ENCODE measurements at places on chromosomes 6 and 20.

- no peak for DNase-seq
Observed at GRCh38 chr6:89436226-89436625, 3.3 kb downstream of the ANKRD6 start.

- no peak for DNase-seq
Observed at GRCh38 chr6:85065831-85066230, 301.4 kb upstream of the TBX18 start.

- DNase-seq, result no peak
Observed at GRCh38 chr20:9942736-9943135, 92.1 kb upstream of the ANKEF1 start.

DNA sequence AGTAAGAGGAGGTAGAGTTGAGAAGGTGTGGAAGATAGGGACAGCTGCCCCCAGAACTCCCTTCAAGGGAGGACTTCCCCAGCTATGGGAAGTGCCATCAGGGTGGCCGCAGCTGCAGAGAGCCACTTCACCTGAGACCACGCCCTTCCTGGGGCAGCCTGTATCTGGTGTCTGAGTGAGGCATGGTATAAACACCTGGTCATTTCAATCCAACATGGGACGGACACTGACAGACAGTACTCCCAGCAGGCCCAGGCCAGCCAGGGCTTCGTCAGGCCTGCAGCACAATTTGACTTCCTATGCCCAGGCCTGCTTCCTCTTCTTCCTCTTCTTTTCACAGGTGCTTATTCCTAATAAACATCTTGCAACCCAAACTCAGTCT, 4.5 kb downstream of the SOX12 start:
- no peak for DNase-seq

GRCh38 chr6:129750360-129750759, 40.4 kb upstream of the ARHGAP18 start:
- no peak for DNase-seq

DNA sequence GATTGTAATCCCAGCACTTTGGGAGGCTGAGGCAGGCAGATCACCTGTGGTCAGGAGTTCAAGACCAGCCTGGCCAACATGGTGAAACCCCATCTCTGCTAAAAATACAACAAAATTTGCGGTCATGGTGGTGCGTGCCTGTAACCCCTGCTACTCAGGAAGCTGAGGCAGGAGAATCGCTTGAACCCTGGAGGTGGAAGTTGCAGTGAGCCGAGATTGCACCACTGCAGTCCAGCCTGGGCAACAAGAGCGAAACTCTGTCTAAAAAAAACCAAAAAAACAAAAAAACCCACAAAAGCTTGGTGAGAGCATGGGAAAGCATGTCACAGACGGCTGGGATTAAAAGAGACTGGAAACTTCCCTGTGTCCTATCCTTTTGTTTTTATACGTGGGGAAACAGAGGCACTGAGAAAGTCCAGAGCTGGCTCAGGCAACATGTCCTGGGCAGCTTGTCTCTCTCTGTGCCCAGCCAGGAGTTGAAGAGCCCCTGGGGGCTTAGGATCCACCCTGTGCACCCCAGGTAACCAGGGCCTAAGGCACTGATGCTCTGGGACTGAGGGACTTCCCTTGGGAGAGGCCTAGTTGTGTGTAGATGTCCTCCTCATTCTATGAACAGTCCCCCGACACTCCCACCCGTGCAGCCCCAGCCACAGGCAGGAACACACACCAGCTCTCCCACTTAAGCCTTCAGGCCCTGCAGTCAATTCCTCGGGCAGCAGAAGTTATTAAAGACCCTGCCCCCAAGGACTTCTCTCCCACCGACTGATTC, 16.0 kb downstream of the CD40 start:
- DNase-seq, result no peak

DNA sequence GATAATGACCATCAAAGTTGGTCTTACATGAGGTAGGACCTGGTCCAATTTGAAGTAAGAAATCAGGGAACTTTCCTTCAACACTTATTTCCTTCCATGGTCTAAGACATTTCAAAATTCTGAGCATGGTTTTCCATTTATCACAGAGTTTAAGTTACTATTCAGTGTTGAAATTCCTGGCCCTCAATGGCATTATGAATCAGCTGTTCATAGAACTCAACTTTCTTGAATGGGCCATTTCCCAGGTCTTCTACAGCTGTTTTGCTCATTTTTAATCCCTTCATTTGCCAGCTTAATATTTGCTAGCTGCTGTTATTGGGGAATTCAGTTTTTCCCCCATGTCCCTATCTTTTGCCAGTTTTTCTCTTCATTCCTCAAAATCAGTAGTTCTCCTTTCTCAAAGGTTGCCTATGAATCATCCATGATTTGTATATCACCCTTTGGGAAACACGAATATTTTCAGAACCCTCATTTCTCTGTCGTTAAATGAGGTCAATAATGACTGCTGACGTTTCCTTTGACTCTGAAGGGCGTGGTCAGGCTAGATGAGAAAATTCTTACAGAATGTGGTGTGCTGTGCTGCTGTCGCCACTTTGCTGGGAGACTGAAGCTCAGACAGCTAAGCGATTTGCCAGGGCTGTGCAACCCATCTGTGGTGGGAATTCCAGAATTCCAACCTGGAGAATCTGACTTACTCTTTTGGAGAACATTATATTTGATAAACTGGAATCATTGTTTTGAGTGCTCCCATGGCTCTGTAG, 216.5 kb upstream of the FLRT3 start:
- no peak for DNase-seq

DNA sequence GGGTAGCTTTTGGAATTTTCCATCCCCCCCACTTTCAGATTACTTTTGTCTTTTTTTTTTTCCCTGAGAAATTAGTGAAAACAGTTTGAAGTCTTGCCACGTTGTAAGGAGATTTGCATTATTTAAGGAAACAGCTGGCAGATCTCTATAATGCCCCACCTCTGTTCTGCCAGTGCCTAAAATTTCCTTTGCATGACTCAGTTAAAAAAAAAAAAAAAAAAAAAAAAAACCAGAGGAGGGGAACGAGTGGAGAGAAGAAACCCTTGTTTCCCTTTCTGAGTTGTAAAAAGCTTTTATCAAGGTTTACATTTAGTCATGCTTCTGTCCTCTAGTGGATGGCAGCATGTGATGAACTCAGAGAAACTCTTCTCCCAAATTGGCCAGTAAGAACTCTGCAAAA, 33.5 kb downstream of the CARMIL1 start:
- no peak for DNase-seq

GRCh38 chr20:33926425-33926824, 67.3 kb upstream of the RALY start:
- no peak for DNase-seq

DNA sequence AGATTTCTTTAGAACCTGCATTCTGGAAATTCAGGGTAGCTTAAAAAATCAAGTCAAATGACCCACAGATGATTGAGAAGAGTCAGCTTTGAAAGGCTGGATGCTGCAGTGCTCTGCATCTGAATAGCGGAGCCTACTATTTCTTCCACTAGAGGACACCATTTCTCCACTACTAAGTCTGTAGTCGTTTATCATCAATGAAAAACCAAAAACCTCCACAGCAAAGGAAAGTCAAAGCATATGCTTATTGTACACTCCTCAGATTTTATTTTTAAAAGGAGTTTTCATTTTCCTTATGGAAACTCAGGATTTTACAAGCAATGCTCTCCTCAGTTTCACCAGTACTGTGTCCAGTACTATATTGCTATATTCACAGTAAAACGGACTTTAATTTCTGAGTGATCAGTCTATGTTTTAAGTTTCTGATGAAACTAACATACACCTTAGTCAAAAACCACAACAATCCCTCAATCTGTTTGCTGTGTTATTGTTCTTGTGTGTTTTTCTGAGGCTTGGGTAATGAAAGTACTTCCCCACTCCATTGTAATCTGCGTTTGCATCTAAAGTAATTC, 50.5 kb upstream of the ENPP5 start:
- DNase-seq, result peak; percentile 29

GRCh38 chr6:144350528-144350880, 65.4 kb downstream of the UTRN start:
- no peak for DNase-seq
